Pancreas (tissue), 10 donors: ENCODE measurements at places on chromosomes 2 and 18.

- no peak for DNase-seq
Measured at GRCh38 chr2:25056098-25056821, 14.4 kb downstream of the EFR3B start.

GRCh38 chr2:165777522-165778186, 16.4 kb downstream of the GALNT3 start:
- DNase-seq = no peak

GRCh38 chr2:201218780-201219179, 35.8 kb downstream of the CASP10 start:
- DNase-seq = no peak

GRCh38 chr18:39870591-39870990, 2084.4 kb upstream of the PIK3C3 start:
- DNase-seq = no peak

DNA sequence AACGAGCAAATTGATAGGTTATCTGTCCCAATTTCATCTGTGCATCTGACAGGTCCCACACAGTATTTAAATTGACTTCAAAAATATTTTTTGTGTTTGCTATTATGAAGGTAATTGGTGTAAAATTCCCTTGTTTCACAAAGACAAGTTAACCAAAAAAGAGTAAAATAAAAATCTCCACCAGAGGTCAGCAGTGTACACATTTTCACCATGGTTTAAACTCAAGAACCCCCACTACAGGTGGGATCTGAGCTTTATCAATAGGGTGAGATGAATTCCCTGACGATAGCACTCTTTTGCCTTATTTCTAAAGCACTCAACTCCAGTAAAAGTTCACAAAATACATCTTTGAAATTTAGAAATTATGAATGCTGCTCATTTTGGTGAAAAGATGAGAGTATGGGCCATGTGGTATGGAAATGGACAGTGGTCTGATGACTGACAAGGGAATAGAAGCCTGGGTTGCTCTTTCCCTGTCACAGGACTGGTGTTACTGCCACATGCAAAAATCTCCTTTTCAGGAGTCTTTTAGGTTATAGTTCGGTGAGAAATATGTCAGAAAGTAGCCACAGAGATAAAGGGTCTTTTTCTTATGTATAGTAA, 68.0 kb downstream of the SERPINB8 start:
- no peak for DNase-seq

DNA sequence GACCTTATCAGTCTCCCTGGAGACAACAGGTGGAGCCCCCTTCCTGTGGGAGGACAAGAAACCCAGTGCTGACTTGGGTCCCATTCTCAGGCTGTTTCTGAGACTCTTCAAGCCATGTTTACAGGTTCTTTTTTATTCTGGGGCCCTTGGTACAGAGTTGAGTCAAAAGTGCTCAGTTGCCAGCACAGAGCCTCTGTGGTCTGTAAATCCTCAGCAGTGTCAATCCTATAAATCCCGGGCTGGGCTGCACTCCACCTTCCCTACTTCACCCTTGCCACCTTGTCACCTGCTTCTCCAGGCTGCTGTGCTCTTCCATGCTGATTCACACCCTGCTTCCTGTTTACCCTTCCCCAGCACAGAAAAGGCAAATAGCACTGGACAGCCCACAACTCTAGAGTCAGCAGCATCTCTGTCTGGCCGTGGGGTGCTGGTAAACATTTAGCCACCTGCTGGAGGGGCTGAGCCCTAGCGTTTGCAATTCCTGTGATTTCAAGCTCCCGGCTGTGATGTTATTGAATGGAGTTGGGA, 74.7 kb downstream of the TNFRSF11A start:
- DNase-seq = no peak

DNA sequence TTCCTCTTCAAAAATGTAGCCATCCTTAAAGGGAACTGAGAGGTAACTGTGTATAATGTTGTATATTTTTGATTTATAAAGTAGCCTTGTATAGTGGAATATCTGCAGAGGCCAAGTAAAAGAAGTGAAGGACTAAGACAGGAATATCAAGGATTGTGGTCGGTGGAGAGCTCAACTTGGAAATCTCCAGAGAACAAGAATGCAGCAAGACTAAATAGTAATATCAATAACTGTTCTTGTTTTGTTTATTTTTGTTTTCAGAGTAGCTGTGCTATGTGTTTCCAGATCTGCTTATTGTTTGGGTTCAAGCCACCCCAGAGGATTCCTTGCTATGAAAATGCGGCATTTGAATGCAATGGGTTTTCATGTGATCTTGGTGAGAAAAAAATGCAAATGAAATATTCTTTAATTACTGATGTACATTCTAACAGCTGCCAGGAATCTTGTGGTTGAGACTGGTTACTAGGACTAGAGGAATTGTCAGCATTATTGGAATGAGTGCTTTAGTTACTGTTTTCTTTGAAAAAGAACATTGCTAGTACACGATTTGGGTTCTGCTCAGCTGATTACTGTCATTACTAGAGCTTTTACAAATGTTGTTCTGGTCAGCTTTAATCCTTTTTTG, 25.0 kb downstream of the FASTKD2 start:
- DNase-seq = no peak

DNA sequence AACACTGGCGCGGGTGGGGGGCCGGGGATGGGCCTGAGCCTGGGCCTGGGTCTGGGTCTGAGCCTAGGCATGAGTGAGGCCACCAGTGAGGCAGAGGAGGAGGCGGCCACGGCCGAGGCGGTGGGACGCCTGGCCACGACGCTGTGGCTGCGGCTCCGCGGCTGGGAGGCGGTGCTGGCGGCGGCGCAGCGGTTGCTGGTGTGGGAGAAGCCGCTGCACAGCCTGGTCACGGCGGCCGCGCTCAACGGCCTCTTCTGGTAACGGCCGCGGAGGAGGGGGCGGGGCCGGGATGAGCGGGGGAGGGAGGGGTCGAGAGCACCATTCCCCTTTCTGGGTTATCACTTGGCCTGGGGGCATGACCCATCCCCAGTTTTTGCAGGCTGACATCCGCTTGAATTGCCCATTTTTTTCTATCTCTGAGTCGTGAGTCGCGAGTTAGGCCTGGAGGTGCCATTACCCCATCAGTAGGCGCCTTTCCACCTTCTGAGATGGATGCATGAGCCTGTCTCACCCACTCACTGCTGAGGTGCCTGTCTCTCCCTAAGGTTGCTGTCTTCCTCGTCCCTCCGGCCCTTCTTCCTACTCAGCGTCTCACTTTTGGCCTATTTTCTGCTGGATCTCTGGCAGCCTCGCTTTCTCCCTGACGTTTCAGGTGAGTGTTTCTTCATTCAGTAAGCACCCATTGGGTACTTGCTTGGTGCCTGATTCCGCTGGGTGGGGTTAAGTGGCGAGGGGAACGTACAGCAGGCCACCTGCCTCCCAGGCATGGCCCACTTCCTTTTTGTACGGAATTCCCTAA, 501 bp downstream of the RETREG2 start:
- peak; percentile 76 for DNase-seq

GRCh38 chr2:162018530-162018929, 55.5 kb downstream of the DPP4 start:
- no peak for DNase-seq

- DNase-seq = no peak
Measured at GRCh38 chr2:150859877-150860276, 372.4 kb upstream of the RND3 start.

DNA sequence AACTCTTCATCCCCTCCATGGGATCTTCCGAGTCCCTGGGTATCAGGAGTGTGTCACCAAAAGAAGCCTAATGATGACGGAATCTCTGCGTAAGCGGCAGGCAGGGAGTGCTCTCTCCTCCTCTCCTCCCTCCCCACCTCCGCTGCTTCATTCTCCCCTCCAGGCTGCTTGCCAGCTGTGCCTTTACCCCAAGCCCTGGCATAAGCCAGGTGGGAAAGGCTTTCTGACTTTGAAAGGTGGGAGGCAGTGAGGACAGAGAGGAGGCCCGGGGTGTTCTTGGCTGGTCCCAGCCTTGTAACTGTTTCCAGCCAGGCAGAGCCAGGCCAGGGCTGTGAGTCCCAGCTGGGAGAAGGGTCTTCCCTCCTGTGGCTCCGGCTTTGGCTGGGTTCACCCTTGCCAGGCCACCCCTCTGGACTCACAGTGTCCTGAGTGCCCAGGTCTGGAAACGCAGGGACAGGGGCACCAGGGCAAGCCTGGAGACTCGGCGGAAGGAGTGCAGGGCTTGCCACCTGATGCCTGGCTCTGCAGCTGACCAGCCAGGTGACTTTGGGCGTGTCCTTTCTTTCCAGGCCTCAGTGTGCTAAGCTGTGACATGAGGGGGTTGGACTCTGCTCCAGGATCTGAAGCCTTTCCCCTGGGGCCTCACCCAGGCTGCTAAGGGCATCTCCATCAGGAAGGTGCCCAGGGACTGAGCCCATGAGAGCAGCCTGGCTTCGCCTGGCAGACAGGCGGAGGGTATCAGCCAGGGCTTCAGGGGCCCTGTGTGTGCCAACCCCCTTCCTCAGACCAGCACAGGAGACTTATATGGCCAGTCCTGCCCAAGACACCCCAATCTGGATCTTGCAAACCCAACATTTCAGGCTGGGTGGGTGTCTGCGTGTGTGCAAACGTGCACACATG, 32.7 kb upstream of the HPCAL1 start:
- no peak for DNase-seq

GRCh38 chr18:2958819-2959298, 54.1 kb downstream of the LPIN2 start:
- no peak for DNase-seq

- peak; percentile 79 for DNase-seq
Measured at GRCh38 chr2:212539072-212539880, 674 bp upstream of the ERBB4 start.
